ENCODE measurements at places on chromosomes 16 and 17. TPM values are rescaled to one million over a fixed set of nuclear protein-coding genes. Genes with fewer than 3 reads are reported as not detected.

Gene TEX14
- total RNA-seq: 0.31 TPM

Gene TM4SF5
- total RNA-seq: not detected

Gene ORC6
- 2.4 TPM for total RNA-seq

Gene RAMP2
- not detected for total RNA-seq

Gene TBC1D3B
- not detected for total RNA-seq

Gene CDH15
- total RNA-seq: not detected

Gene TMEM114
- total RNA-seq: not detected

Gene CLEC18C
- total RNA-seq: 0.31 TPM

Gene IRX5
- total RNA-seq: 0.21 TPM

Gene ATP6V0D1
- 113 TPM for total RNA-seq

Gene NLE1
- 8.3 TPM for total RNA-seq

Gene RNF43
- total RNA-seq: 0.42 TPM

Gene RHBDL1
- total RNA-seq: 0.84 TPM

Gene C17orf113
- total RNA-seq: 0.21 TPM

Gene RNF222
- 0.73 TPM for total RNA-seq

Gene FSCN2
- total RNA-seq: 0.52 TPM

Gene TRIM72
- total RNA-seq: 0.10 TPM

Gene FAAP100
- total RNA-seq: 13.5 TPM

Gene FOXN1
- not detected for total RNA-seq

Gene TPSD1
- total RNA-seq: not detected

Gene NUPR1
- total RNA-seq: under 0.01 TPM

Gene ZP2
- not detected for total RNA-seq

Gene LPO
- total RNA-seq: not detected

Gene PPM1E
- total RNA-seq: not detected

Gene SHCBP1
- 1.8 TPM for total RNA-seq

Gene SNX20
- 24.3 TPM for total RNA-seq

Gene RBFOX1
- total RNA-seq: not detected

Gene NAT9
- total RNA-seq: 14.9 TPM

Gene ZNF205
- 0.52 TPM for total RNA-seq

Gene OR3A2
- 0.63 TPM for total RNA-seq

Gene CCT6B
- total RNA-seq: 2.8 TPM

Gene SMG1
- total RNA-seq: 192 TPM

Gene KCNAB3
- total RNA-seq: 1.2 TPM

Gene ETV4
- not detected for total RNA-seq

Gene ACSF2
- 5.6 TPM for total RNA-seq

Gene CTF1
- 0.21 TPM for total RNA-seq

Gene STH
- total RNA-seq: not detected

Gene MYH2
- total RNA-seq: not detected

Gene CDRT15L2
- total RNA-seq: not detected

Gene CSNK2A2
- total RNA-seq: 34.9 TPM

Gene ZNF469
- 0.94 TPM for total RNA-seq

Gene DNAI2
- total RNA-seq: 0.21 TPM

Gene ELOB
- 92.6 TPM for total RNA-seq

Gene C16orf92
- not detected for total RNA-seq

Gene CCL17
- not detected for total RNA-seq

Gene GAST
- not detected for total RNA-seq

Gene PLD6
- 4.7 TPM for total RNA-seq

Gene CLEC18B
- not detected for total RNA-seq

Data from mononuclear cell (primary cell).